ENCODE measurements at places on chromosomes 11 and 22.

DNA sequence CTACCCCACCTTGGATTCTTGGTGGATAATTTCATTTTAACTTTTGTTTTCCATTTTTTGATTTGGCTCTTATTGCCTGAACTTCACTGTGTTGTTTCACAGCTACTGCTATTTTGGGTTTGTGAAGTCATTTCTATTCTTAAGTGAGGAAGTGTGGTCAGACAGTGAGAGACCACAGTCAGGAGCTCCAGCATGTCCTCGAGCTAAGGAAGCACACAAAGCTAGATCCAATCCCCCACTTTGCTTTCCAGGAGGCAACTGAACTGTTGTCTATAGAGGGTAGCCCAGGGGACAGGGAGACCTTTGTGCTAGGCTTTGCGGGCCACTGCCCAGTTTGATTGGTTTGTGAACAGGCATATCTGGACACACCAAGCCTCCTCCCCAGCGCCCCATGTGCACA, 251.8 kb upstream of the KIRREL3 start:
- DNase-seq, result no peak

- DNase-seq, result no peak
Measured at GRCh38 chr11:11976481-11977127, 31.8 kb downstream of the DKK3 start.

DNA sequence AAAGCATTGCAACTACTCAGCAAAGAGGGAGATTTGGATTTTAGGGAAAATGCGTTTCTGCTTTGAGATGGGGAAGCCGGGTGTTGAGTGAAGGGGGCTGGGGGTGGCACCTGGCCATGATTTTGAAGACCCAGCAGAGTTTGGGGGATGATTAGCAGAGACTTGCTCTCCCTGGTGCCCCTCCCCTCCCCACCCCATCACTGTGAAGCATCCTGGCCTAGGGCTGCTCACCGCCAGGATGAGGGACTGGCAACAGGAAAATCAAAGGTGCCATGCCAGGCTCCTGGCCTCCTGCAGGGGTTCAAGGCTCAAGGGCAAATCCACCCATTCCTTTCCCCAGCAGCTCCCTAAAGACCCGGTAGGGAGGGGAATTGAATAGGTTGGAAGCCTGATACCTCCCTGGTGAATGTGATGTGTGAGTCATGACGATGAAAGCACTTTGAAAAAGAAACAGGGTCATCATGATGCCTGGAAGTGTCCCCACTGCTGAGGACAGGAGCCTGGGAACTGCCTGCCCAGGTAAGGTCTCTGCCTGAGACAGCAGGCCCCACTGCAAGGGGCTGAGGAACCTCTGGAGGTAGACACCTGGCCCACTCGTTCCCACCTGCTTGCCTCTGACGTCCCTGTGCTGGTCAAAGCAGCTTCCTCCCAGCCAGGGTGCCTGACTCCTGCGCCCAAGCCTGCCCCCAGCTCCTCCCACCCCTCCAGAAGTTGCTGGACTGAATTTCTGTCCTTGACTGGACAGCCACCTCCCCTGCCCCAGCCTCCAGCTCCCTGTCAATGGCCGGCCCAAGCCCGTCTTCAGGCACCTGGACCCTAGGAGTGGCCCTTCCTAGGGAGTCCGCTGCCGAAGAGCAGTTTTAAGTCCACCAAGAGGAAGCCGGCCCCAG, 1.7 kb downstream of the CHST1 start:
- DNase-seq, result no peak

DNA sequence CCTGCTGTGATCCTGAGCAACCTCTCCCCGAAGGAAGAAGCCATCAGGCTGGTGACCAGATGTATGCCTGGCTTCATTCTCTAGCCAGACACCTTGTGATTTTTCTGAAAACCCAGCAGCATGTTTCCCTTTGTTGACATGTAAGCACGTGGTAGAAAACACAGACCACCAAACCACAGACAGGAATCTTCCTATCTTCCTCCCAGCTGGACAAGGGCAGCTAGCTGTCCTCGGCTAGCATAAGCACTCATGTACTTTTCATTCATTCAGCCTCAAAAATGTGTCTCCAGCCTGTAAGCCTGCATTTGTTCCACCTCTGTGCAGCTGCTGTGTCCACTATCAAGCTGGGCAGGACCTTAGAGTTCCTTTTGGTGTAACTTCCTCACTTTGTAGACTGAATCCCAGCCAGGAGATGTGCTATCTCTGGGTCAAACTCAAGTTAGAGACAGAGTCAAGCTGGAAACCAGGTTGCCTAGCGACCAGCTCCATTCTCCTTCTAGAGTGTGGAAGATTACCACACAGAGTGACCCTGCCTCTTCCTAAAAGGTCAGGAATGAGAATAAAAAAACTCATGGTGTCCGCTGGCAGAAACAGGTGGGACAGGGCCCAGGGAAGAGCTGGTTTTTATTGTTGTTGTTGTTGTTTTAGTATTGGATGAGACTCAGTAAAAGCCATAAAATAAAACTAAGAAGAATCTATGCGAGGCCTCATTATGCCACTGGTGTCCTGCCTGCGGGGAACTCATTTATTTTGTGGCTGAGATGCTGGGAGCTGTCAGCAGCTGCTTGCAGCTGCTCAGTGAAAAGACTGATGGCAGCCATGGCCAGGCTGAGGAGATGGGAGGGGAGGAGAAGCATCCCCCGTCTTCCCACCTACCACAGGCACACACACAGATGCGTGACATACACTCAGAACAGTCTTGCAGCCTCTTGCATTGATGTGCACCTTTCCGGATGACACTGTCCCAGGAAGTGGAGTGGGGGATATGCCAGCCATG, 7.4 kb upstream of the CLMP start:
- no peak for DNase-seq

DNA sequence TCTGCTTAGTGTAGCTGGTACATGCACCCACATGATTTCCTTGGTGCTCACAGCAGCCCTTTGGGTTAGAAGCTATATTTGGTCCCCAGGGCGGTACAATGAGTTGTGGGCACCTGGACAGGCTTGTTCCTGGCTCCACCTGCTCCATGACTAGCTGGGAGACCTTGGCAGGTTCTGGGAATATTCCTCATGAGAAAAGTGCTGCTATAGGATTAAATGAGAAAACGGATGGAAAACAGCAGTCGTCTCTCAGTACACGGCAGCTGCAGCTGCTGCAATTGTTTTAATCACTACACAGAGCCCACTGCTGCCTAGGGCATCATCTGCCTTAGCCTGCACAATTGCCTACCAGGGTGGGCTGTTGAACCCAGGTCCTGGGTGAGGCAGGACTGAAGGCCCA, 424.5 kb upstream of the B3GAT1 start:
- DNase-seq, result peak; percentile 29

DNA sequence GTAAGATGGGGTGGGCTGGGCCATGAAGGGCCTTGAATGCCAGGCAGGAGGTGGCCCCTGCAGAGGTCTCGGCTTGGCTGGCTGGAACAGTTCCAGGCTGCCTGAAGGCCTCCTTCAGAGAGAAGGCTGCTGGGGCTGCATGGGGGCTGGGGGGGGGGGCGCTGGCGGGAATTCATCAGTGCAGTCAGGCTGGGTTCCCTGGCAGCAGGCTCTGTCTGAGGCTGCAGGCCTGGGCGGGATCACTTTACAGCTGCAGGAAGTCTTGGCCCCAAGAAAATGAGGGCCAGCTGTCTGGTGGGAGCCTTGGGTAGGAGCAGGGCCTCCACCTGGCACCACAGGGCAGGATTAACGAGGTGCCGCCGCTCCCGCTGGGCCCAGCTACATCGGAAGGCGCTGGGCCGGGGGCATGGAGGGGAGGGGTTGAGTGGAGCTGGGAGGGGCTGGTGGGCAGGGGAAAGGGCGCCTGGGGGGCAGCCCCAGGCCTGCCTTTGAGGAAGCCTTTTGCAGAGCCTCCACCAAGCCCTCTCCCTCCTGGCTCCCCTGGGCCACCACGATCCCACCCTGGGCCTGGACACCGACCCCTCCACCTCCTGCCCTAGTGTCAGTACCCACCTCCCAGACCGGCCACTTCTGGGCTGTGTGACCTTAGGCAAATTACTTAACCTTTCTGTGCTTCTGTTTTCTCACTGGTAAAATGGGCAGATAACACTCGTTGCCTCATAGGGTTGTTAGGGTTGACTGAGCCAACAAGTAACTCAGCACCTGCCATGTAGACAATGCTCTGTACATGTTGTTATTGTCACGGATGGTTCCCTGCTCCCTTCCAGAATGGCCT, 31.0 kb upstream of the HMOX1 start:
- DNase-seq, result no peak

DNA sequence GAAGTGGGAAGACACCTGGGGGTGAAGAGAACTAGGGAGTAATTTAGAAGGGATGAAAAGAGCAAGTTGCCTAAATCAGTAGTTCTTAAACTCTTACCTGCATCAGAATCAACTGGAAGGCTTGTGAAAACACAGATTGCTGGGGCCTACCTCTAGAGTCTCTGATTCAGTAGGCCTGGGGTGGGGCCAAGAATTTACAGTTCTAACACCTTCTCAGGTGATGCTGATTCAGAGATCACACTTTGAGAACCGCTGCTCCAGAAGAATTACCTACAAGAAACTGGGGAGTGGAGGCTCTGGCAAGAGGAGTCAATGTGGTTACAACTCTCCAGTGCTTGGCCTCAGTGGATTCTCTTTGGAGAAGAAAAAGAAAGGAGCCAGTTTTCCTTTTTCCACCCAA, 128.7 kb downstream of the C11orf58 start:
- DNase-seq, result no peak

DNA sequence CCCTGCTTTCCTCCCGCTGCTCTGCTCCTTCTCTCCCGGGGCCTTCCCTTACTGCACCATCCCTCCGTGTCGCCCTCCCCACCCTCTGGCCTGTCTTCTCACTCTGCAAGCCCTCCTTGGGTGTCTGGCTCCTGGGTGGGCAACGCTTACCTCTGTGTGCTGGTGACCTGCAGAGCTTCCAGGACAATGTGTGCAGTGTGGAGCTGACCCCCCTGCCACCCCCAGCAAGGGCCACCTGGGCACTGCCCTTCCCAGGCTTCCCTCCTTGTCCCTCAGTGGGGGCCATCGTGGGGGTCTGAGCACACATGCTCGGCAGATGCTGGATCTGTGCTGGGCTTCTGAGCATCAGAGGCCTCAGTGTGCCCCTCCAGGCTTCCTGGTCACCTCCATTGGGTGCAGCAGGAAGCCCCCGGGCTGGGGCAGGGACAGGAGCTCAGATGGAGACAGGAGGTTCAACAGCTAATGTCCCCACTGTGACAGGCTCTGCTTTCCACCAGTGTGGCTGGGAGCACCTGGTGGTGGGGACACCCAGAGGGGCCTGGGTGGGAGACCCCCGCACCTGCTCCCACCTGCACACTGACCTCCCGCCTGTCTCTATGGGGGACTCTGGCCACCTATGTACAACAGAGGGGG, 7.8 kb upstream of the BRSK2 start:
- no peak for DNase-seq

DNA sequence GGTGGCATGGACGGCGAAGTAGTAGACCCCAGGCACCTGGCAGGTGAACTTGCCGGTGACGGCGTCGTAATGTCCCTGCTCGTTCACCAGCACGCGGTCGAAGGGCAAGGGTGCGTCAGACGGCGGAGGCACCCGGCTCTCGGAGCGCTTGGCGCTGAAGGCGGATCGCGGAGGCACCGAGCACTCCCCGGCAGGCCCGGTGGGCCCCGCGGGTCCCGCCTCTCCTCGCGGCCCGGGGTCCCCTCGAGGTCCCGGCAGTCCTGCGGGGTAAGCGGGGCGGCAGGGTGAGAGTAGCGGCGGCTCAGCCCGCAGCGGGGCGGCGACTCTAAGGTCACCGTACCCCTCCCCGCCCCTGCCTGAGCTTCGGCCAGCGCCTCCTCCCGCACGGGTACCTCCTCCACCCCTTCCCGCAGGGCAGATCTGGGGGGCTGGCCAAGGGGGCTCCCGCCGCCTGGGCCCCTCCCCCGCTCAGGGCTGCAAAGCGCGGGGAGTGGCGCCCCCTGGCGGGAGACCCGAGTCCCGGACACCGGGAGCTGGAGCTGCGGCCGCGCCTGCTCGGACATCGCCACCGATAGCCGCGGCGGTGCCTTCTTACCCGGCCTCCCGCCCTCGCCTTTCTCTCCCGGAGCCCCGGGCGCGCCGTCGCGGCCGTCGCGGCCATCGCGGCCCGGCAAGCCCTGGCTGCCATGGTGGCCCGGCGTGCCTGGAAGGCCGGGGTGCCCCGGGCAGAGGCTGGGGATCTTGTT, 921 bp downstream of the C1QTNF5 start:
- DNase-seq, result no peak

DNA sequence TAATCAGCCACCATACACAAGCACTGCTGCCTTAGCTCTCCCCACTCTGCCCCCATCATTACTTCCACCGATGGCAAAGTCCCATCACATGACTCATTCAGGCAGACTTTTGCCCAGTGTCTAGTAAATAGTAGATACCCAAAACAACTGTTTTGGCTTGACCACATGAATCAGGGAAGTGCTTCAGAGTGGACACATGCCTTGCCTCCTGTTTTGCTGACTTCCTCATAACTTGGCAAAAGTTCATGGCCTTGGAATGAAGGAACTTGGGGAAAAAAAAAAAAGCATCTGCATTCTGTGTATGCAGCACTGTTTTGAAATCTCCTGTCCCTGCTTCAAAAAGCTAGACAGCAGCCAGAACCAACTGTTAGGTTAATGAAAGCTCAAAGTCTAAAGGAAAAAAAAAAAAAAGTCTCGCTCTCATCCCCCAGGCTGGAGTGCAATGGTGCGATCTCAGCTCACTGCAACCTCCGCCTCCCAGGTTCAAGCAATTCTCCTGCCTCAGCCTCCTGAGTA, 335.3 kb downstream of the FAM181B start:
- DNase-seq, result no peak
